Hindlimb muscle (tissue), 1 donor: ENCODE measurements at places on chromosomes 3 and 15. TPM values are rescaled to one million over a fixed set of nuclear protein-coding genes. Genes with fewer than 3 reads are reported as not detected.

Gene ANKRD63
- 0.40 TPM for polyA plus RNA-seq

Gene LINGO1
- polyA plus RNA-seq: 11.1 TPM

Gene IQCB1
- polyA plus RNA-seq: 20.5 TPM

Gene OIP5
- polyA plus RNA-seq: 3.4 TPM

Gene GOLIM4
- polyA plus RNA-seq: 38.6 TPM

Gene GALNT15
- polyA plus RNA-seq: 1.3 TPM

Gene ATOSA
- polyA plus RNA-seq: 25.1 TPM
